ENCODE measurements at places on chromosomes 12 and 14.
A peak's percentile ranks its signal among the peaks of the same experiment; 100 is the strongest.

DNA sequence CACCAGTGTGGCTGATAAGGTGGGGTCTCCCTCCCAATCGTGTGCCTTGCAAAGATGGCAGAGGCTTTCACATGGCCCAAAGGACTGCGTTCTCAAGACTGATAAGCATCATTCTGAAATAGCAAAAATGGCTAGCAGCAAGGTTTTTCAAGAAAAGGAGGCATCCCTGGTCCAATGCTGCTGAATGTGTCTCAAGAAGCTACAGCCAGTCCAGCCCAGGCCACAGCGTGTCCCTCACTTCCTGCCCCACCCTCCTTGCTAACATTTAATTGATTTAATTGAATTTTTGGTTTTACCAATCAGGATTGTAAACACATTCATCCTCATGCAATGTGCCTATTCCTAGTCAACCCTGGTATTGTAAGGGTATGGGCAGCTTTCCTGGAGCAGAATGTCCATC, 55.9 kb downstream of the C14orf132 start:
- DNase-seq = no peak

- peak; percentile 85 for DNase-seq
These were observed 57.0 kb upstream of the CERS5 start for GRCh38 chr12:50224026-50224692.

DNA sequence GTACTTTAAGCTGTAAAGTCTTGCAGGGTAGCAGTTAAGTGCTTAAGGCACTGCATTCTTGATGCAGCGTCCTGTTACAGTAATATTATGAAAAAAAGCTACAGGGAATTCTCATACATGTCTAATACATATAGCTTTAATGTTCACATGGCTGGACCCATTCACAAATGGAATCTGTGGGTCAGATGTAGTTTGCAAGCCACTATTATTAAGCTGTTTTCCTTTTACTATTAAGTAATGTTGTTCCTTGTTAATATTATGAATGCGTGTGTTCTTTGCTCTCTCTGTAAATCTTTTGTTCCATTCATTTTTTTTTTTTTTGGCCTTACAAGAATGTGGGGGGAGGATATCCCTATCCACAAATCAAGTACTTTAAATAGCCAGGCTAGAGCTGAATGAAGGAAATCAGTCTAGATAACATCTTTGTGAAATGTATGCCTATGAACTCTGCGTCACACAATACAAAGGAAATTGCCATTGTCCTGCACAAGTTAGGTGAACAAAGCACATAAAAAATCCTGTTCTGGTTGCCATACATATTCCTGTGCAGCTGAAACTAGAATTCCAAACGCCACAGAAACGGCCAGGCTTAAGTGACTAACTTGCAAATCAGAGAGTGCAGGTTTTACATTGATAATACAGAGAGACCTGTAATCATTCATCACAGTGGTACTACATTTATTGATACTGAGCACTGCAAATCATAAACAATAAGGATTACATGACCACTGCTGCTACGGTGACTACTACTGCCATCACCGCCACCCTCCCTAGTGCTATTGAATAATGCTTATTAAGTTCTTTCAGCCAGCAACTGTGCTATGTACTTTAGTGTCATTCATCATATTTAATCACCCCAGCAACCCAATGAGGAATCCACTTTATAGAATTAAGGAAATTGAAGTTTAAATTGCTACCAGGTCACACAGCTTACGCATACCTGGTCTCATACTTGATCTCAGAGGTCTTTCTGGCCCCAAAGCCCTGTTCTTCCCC, 111.9 kb downstream of the HMGA2 start:
- DNase-seq = peak; percentile 23

DNA sequence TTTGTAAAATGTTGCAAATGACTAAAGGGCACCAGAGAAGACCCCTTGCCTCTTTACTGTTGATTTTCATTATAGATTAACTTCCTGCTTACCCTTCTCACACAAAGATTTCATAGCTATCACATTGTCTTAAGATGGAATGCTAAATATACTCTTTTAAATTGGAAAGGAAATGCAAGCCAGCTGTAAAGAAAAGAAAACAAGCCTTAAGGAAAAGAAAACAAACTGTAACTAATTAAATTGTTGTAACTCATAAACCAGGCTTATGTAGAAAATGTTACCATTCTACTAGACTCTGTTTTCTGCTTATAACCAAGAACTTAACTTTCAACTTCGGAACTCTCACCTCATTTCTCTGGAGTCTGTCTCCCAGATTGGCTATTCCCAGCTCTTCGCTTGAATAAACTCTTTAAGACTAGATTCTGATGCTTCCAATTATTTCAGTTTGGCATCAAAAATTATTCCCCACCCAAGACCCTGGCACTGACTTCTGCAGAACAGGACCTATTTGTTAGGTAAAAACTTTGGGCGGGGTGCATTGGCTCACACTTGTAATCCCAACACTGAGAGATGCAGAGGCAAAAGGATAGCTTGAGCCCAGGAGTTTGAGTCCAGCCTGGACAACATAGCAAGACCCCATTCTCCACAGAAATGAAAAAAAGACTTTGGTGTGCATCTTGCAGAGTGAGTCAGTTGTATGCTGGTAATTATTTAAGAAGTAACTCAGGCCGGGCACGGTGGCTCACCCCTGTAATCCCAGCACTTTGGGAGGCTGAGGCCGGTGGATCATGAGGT, 36.6 kb upstream of the CIT start:
- DNase-seq = peak; percentile 12

GRCh38 chr12:108914121-108914531, 34.2 kb downstream of the DAO start:
- DNase-seq = peak; percentile 43

- DNase-seq = no peak
These were observed 10.4 kb downstream of the G2E3 start for GRCh38 chr14:30569216-30569902.

- no peak for DNase-seq
These were observed 48.5 kb upstream of the MEG3 start for GRCh38 chr14:100777366-100777817.

- no peak for DNase-seq
These were observed 163.4 kb downstream of the KICS2 start for GRCh38 chr12:64058541-64059265.

GRCh38 chr14:76981670-76982069, 46.8 kb downstream of the IRF2BPL start:
- no peak for DNase-seq

DNA sequence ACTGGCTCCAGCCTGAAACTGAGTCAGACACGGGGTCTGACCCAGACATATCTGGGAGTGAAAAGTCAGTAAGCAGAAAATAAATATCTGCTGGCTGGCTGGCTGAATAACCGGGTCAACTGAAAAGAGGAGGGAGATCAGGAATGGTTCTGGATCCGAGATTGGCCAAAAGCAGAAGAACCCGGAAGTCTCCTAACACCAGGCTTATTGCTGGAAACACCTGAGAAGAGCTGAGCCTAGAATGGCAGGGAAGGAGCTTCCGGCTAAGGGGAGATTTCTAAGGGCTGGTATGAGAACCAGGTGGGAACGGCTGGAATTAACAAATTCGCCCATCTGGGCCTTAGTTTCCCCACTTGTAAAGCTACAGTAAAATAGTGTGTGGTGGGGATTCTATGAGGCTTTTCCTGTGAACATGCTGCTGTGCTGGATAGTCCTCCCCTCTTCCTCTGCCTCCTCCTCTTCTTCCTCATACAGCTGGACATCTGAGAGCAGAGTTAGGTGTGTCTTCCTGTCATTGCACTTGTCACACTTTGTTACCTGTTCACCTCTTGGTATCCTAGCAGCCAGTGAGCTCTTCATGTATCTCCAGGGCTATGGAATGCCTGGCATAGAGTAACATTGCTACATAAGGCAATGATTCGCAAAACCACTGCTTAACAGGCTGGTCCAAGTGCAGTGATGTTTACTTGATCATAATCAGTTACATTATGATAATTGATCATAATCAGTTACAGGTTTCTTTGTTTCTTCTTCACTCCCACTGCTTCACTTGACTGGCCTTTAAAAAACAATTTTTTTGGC, 2.0 kb upstream of the SHMT2 start:
- DNase-seq = peak; percentile 53

GRCh38 chr14:58002618-58003017, 136.7 kb upstream of the SLC35F4 start:
- DNase-seq = no peak

GRCh38 chr14:98906123-98906995, 365.6 kb downstream of the BCL11B start:
- no peak for DNase-seq

- DNase-seq = no peak
These were observed 1598.3 kb downstream of the AACS start for GRCh38 chr12:126663304-126664094.

DNA sequence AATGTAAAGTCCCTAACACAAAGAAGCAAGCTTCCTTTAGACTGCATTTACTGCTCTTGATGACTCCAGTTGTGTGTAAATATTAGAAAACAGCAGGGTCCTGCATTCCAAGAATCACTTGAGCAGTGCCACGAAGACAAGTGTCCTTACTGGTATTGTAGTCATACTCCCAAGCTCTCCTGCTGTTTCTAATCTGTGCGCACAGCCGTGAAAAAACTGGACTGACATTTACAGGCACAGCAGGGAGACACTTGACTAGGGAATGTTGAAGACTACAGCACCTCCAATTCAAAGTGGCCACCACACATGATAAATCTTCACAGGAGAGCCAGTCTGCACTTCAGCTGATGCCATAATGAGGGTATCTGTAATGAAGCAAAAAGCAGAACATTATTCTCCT, 91.4 kb downstream of the VRK1 start:
- DNase-seq = no peak

DNA sequence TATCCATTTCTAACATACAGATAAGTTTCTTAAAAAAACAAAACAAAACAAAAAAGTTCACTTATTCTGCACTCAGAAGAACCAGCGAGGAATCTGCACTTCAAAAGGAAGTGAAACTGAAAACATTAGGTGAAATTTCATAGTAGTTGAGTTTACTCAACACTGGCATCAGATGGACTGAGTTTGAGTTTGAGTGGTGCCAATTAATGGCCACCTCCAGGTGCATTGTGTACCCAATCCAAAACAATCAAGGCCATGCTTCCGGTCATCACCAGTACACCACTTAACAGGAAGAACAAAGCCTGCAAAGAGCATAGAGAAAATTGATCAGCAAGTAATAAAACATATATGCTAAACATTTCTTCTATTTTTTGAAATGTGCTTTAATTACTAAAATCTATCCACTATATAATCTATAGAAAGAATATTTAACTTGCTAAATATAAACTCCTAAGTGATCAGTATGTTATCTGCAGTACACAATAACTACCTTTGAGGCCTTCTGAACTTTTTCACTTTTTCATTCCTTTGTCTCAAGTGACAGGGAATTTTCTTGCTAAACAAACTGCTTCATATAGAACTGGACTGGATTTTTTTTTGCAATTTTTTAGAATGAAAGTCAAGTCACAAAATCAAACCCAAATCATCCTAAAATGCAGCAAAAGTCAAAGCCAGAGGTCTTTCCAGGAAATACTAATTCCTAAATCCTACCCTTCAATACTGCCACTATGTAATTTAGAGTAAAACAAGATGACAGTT, 11.5 kb downstream of the SLC38A2 start:
- DNase-seq = no peak

DNA sequence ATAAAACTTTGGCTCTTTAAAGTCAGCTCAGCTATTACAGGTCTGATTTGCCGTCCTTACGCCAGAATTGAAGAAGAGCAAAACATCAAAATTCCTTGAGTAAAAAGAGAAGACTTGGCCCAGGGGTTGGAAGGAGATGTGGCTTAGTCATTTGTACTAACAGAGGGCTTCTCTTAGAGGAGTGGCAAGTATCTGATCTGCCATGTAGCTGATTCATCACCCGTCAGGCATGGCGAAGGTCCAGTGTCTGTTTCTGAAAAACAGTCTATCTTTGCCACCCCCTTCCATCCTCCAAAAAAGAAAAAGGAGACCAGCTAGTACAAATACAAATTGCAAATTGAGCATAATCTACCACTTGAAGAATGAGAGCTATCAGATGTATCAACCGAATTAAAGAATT, 91.9 kb downstream of the RAD52 start:
- peak; percentile 4 for DNase-seq

DNA sequence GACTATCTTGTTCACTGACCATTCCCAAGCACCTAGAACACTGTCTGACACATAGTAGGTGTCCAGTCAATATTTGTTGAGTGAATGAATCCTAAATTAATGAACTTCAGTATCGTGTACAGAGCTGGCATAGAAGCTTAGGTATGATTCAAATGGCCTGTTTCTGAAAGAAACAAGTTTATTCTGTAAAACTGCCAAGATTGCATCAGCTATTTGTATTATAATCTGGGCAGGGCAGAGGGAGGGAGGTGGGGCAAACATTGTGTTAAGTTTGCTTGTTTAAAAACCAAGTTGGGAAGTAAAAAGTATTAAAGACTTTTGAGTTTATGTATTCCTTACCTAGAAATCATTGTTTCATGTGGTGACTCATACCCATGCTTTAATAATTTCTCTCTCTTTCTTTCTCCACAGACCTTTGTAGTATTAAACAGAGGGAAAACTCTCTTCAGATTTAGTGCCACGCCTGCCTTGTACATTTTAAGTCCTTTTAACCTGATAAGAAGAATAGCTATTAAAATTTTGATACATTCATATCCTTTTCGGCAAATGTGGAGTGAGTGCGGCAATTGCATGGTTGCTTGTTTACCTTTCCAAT, 92.8 kb downstream of the SCN8A start:
- DNase-seq = no peak

- no peak for DNase-seq
These were observed 441.1 kb downstream of the ETNK1 start for GRCh38 chr12:23066095-23066494.

DNA sequence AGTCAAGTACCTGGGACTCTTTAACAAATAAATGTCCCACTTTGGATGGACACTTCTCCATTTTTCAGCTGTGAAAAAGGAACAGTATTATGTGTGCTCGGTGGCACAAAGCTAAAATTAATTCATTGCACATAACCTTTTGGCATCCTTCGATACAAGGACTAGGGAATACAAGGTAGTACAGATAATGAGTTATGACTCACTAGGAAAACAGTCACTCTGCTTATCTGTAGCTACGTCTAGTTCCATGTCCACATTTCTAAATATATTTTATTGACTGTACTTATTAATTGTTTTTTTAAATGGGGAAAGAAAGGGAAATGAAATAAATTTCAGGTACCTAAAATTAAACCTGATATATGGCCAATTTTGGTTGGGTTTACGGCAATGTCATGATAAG, 35.2 kb upstream of the RIC8B start:
- peak; percentile 58 for DNase-seq

- no peak for DNase-seq
These were observed at the start of gene VSX2 for GRCh38 chr14:74238974-74239847. VSX2 (plus strand) TSS chr14:74239449; CDS start chr14:74239562, 113 bp downstream.

DNA sequence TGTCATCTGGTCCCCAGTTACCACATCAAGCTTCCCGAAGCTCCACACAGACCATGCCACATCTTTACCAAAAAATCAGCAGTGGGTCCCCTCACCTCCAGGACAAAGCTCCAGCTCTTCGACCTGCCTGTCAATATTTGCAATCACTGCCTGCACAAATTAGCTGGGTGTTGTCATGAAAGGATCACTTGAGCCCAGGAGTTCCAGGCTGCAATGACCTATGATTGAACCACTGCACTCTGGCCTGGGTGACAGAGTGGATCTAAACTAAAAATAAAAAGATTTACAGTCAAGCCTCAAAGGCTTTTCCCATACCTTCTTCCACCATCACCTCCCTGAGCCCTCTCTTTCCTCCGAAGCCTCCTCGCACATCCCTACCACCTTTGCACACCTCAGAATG, 7.2 kb downstream of the CD4 start:
- DNase-seq = no peak

- DNase-seq = no peak
These were observed 243.7 kb upstream of the RGS6 start for GRCh38 chr14:71688576-71688975.

- DNase-seq = no peak
These were observed 36.1 kb downstream of the NCOR2 start for GRCh38 chr12:124531281-124531745.

Data from trophoblast cell (in vitro differentiated cells and primary cell).